ENCODE measurements at places on chromosomes 5 and 9. TPM values are rescaled to one million over a fixed set of nuclear protein-coding genes. Genes with fewer than 3 reads are reported as not detected.

GRCh38 chr5:14173377-14174229 is 30.5 kb downstream of the TRIO start:
- no peak for DNase-seq

Gene ENC1
- total RNA-seq = 53.5 TPM

DNA sequence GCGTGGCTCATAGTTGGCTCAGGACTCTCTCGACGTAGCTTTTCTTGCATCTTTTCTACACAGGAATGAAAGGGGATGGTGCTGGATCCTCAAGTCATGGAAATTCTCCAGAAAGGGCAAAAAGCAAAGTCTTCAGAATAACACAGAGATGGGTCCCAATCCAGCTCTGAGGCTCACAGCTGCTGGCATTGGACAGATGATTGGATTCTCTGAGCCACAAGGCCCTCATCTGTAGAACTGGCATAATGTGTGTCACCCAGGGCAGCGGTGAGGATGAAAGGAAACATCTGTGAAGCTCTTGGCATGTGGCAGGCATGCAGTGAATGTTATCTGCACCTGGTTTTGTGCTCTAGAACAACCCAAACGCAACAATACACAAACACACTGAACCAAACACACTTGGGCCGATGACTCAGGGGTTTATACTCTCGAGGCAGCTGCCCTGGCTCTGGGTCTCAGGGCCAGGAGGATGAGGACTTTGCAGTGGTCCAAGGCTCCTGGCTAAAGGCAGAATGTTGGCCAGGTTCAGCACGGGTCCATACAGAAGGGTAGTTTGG is 64.0 kb upstream of the UBTD2 start:
- no peak for DNase-seq

- DNase-seq = no peak
These were observed 11.1 kb upstream of the LHFPL2 start for GRCh38 chr5:78659714-78660113.

DNA sequence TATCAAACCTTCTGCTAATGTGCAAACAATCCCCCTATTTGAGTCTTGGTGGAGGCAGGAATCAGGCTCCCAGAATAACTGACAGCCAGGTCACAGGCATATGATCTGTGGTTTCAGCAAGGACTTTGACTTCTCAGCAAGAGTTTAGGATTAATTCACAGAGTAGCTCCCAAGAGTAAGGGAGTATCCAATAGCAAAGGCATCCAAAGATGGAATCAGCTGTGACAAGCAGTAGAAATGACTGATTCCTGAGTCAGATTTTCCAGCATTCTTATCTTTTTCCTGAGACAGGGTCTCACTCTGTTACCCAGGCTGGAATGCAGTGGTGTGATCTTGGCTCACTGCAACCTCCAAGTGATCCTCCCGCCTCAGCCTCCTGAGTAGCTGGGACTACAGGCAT is 108.3 kb downstream of the EPB41L4A start:
- DNase-seq = no peak

- no peak for DNase-seq
These were observed 37.7 kb downstream of the FAM13B start for GRCh38 chr5:137995077-137995748.

DNA sequence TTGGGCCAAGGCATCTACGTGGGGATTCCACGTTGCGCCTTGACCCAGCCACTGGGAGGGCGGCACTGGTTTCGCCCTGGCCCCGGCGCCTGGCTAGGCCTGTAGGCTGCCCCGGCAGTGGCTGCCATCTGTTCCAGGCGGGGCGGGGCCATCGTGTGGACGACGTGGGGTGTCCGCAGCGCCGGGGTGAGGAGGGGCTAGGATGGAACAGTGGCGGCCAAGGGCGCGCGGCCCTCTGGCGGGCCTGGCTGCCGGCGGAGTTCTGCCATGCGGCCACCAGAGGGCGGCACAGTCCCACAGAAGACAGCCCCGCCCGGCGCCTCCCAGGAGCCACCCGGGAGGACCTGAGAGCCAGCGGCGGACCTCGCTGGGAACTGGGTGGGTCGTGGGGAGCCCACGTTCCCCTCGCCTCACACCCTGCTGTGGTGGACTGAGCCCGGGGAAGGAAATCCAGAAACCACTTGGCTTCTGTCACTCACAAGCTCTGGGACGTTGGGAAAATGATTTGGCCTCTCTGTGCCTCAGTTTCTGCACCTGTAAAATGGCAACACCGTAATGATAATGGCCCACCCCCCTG is 22.6 kb upstream of the RAPGEF1 start:
- DNase-seq = no peak

Gene SMC2
- 43.5 TPM for total RNA-seq

DNA sequence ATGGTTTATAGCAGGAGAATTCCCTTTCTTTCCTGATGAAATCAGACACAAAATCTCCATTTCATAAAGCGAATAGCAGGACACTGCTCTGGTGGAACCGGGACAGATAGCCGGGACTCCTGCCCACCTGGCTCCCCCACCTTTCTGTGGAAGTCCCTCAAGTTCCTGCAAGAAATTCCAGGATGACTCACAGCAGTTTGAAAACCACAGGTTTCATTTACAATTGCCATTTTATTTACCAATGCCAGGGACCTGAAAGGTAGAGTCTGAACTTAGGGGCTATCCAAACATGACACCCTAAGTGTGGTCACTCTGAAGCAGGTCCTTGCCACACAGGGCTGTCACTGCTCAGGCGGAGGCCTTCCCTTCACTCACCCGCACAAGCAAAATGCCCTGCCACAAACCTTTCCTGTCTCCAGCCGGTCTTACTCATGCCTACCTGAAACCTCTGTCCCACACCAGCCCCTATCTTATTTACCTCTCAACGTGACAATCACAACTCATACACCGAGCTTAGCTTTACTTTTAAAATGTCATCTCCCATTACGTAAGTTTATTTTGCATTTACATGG is 63.3 kb upstream of the TAF1L start:
- DNase-seq = no peak

Gene OR1L8
- total RNA-seq = not detected

Gene CAVIN4
- 0.13 TPM for total RNA-seq

DNA sequence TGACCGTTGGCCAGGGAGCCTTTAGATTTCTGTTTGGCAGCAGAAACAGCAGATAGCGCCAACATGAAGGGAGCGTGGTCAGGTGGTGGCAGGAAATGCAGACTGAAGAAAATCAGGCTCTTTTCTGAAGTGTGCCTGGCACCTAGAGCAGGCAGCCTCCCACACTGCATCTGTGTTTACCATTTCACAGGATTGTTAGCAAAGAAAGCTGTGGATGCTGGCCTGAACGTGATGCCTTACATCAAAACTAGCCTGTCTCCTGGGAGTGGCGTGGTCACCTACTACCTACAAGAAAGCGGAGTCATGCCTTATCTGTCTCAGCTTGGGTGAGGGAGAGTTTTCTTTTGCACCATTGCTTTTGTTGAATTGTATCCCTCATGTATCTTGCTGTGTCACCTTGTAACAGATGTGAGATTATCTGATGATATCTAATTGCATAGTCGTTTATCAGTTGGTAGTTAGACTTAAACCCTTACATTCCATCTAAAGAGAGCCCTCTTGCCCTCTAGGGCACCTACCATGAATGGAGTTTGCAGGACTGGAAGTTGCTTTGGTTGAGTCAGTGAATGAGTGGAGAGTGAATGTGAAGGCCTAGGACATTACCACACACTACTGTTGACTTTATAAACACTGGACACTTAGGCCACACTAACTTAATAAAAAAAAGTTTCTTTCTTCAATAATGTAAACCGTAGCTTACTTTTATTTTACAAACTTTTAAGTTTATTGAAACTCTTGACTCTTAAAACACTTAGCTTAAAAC is 42.8 kb downstream of the ACO1 start:
- no peak for DNase-seq

Gene SPINK7
- not detected for total RNA-seq

Gene PAPPA
- 0.03 TPM for total RNA-seq

- DNase-seq = no peak
These were observed 409.6 kb upstream of the MPDZ start for GRCh38 chr9:13688990-13689600.

GRCh38 chr5:41432481-41433253 is 77.7 kb downstream of the PLCXD3 start:
- DNase-seq = no peak

DNA sequence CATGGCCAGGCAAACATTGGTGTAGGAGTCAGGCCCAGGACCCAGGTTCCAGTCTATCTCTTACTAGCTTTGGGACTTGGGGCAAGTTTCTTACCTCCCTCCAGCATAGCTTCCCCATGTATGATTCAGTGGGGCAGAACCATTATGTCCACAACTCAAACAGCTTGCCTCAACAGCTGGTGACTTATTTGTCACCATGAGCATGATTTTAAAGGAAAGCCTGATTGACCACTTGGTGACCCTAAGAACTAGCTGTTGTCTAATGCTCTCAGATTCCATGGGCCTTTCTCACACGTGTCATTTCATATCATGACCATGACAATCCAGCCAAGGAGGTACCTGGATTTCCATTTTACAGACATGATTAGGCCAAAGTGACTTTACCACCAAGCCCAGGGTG is 126.4 kb downstream of the TTLL11 start:
- no peak for DNase-seq
